Memory B cell (primary cell): ENCODE measurements at places on chromosomes 1 and 21.

- no peak for DNase-seq
These were observed 43.3 kb downstream of the NID1 start for GRCh38 chr1:236021424-236022135.

DNA sequence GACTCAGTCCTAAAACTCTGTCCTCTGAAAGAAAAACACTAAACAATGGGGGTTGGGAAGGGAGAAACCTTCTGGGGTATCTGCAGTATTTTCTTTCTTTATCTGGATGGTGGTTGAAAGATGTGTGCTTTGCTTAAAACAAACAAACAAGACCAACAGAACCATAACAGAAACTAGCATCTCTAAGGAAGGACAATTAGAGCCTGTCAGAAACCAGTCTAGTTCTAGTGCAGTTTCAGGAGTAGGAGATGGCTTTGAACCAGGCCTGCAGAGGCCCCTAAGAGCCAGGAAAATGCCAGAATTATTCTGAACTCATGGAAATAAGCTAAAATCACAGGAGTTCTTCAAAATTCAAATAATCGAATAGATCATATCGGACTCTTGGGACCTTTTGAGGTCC is 18.5 kb downstream of the ILDR2 start:
- DNase-seq, result no peak

DNA sequence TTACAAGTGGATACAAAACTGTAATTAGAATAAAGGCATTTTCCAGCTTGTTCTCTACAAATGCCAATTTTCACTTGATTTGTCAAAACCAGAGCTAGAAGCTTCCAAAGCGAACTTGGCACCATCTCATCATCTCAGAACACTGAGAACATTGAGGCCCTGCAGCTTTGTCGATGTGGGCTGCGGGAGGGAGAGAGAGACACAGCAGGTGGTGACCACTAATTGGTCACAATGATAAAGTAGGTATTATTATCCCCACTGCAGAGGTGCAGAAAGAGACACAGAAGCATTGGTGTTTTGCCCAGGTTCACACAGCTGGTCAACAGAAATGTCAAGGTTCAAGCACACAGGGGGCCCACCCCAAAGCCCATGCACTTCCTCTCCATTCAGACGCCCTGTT is 72.2 kb upstream of the KRTAP19-8 start:
- no peak for DNase-seq

- no peak for DNase-seq
These were observed 75.6 kb downstream of the MRPS6 start for GRCh38 chr21:34148826-34149558.

- no peak for DNase-seq
These were observed 33.3 kb downstream of the LRP8 start for GRCh38 chr1:53294567-53294966.
